Amniotic epithelial cell (primary cell): ENCODE measurements at places on chromosomes 4 and X.

DNA sequence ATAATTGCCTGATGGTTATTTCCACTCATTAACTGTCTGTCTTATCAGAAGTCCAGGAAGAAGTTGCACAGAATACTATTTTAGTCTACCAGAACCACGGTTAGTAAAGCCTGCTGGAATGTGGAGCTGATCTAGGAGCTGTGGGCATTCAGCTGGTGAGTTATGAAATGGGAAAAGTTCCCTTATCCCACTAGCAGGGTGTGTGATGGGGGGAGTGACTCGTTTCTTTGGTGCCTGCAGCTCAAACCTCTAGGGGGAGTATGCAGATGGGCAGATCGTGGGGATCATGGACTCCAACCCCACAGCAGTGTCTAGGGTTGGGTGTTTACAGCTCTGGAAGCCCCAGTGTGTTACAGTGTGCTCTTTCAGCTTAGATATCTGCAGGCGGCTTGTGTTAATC lies 305.7 kb upstream of the BOD1L1 start:
- DNase-seq = peak; percentile 96

DNA sequence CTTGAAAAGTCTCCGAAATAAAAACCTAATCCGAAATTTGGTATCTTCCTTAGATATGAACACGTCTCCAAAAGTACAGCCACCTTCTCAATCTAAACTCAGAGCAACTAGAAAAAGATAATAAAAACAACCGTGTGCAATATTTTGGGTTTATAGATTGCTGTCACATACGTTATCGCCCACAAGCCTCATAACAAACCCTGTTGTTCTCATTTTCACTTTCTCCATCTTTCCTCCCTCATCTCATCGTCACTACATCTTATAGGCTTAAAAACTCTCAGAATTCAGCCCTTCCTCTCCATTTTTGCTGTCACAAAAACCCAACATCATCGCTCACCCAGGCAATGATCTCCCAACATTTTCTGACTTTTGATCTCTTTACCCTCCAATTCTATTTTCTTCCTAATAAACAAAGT lies 448 bp upstream of the SCFD2 start:
- DNase-seq = no peak

- DNase-seq = no peak
Observed at GRCh38 chr4:112332398-112332797, 35.2 kb downstream of the ALPK1 start.

GRCh38 chr4:140851032-140851636 lies 94.9 kb upstream of the TBC1D9 start:
- DNase-seq = peak; percentile 47

DNA sequence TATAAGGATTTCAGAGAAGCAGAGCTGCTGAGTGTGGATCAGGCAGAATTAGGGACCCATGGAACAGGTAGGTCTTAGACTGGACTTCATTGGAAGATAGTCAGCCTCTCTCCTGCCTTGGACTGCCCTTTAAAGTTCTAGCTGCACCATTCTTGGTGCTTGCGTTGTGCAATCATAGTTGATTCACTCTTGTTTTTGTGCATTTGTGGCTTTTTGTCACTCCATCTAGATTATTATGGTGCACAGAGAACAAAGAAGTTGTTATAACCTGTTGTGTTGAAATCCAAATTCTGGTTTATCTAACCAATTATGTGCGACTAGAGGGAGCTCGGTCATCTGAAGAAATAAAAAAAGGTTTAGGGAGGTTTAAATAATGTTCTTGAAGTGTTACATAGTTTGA lies 59.3 kb downstream of the JADE1 start:
- DNase-seq = peak; percentile 92

DNA sequence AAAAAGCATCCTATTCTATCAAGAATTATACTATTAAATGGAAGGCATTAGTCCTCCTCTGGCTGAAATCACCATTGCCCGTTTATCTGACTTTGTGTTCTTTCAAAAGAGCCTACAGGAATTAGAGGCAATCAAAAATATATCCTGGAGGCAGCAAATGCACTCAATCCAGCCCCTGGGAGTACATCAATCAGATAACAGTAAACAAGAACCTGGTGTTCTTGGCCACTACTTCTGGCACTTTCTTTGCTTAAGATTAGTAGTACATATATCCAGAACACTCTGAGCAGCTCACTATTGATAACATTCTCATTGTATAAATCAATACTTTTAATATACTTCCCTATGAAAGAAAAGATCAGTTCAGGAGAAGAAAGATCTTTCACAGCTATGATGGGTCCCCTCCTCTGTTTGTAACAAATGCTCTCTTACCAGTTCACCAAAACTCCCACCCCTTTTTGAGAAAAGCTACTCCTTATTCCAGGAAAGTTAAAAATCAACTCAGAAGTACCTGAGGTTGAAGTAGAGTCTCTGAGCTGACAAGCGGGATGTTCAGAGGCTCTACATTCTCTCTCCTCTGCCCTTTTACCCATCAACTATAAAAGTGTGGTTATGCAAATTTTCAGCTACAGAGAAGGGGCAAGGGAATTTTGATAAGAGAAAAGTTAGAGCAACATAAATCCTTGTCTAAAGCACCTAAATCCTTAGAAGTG lies 176.0 kb downstream of the COX18 start:
- DNase-seq = peak; percentile 68

GRCh38 chr4:171639540-171639939 lies 173.7 kb upstream of the GALNTL6 start:
- no peak for DNase-seq

GRCh38 chr4:121773883-121774282 lies 8.9 kb upstream of the SMIM43 start:
- no peak for DNase-seq

DNA sequence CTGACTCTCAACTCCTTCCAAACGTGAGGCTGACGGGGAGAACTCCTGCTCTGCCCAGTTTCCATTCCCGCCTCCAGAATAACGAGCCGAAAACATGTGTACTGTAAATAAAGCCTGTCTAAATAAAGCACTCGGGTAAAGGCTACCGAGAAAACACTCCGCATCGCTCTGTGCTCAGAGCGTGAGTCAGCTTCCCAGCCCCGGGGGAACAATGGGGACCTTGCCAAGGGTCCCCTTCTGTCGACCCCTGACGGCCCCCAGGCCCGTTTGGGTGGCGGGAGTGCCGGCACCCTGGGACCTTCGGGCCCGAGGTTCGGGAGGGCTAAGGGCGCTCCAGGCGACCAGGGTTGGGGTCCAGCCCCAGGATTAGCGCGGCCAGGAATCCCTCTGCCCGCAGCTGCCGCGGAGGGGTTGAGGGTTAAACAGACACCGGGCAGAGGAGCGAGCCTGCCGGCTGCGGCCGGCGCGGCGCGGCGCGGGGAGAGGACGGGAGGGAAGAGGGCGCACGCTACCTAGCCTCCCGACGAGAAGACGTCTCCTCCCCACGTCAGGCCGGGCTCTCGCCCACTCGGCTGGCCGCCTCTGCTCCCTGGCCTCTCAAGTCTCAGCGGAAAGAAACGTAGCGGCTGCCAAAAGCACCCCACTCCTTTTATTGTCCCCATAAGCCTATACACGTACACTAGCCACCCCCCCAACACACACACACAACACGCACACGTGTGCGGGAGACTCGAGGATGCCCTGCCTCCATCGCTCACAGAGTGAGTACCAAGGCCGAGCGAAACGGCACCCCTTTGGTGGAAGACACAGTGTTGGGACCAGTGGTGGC lies 85.5 kb downstream of the BCOR start:
- DNase-seq = peak; percentile 63

DNA sequence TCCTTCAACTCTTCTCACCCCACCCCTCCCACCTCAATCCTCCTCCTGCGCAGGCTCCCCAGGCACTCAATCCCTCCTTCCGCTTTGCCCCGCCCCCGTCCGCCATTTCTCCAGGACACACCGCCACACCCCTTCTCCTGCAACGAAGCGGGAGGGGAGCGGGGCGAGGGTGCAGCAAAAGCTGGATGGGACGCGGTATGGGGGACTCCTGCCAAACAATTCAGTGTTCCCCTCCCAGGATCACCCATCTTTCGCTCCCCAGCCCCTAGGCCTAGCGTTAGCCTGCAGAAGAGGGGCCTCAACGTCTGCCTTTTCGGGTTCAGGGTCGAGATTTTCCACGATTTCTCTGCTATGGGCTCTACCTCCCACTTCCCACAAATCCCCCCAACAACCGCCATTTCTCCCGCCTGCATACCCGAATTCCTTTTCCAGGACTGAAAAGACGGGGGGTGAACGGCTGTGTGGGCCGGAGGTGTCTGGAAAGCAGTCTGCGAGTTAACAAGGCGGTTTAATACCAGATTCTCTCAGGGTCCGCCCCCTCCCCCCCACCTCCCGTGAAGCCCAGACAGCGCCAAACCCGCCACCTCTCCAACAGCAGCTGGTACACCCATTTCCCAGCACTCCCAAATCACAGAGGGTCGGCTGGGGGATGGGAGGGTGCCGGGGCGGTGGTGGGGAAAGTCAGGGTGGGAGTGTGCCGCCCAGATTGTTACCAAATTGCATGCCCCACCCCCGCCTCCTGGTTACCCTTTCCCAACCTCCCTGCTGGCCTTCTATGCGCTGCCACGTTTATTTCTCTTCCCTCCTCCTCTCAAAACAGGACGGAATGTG lies 774 bp downstream of the ARMCX2 start:
- peak; percentile 28 for DNase-seq

- DNase-seq = peak; percentile 87
Observed at GRCh38 chr4:110135523-110135922, 62.9 kb downstream of the ELOVL6 start.

GRCh38 chr4:147136751-147137150 lies 191.1 kb upstream of the TTC29 start:
- no peak for DNase-seq

GRCh38 chr4:173223743-173224142 lies 55.1 kb downstream of the GALNT7 start:
- DNase-seq = no peak

GRCh38 chrX:12921886-12922598 lies 15.6 kb downstream of the TLR8 start:
- no peak for DNase-seq

- DNase-seq = peak; percentile 50
Observed at GRCh38 chrX:43557792-43558191, 98.3 kb upstream of the MAOA start.

DNA sequence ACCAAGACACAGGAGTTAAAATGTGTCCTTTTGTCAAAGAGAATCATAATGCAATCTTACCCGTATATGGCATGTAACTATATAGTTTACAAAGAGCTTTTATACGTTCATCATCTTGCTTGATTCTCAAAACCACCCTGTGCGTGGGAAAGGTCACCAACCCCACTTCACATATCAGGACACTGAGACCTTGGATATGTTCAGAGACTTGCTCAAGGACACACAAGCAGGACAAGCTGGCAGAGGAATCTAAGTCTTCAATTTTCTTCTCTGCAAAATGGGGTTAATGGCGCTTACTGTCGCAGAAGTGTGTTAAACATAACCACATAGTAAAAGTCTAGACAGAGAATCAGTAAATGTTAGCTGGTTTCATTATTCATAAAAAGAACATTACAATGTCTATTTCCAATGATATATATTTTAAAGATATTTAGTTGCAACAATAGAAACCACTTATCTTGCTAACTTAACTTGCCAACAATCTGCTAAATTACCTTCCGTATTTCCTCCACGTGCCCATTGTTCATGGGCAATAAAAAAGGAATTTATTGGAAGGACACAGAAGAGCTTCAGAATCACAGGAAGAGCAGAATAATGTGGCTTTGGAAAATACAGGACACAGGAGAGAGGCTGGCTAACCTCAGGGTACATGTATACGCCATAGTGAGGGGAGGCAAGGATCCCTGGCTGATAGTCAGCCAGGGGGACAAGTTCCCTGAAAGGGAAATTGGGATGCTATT lies 64.6 kb upstream of the TAPT1 start:
- DNase-seq = no peak

GRCh38 chrX:3639236-3639635 lies 74.2 kb downstream of the PRKX start:
- no peak for DNase-seq

DNA sequence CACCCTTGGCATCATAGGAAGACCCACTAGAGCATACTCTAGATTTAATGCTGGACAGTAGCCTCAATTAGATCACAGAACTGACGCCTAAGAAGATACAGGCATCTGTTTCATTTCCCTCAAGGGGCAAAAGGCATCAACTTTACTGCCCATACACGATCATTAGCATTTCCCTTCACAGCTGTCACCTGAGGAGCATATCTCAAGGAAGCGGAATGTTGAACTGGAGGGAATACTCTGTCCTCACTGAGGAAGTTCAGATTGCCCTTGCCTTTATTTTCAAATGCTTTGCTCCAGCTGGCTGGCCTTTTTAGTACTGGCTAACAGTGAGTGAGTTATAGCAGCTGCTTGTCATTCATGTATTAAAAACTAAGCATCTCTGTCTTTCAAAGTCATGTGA lies 508.4 kb upstream of the GALNT7 start:
- no peak for DNase-seq

DNA sequence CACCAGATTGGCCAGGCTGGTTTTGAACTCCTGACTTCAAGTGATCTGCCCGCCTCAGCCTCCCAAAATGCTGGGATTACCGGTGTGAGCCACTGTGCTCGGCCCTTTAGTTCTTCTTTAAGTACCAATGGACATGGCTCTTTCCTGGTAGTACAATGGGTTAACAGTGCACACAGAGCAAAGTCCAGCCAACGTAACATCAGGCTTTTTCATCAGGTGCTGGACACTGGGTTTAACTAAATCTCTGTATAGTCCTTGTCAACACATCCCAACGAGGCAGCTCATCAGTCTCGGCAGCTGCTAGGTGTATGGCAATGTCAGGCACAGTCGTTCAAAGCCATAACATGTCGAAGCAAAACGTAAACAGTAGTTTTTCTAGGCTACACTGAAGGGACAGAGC lies 93.8 kb downstream of the HDAC8 start:
- no peak for DNase-seq

- DNase-seq = peak; percentile 14
Observed at GRCh38 chrX:68732906-68733493, 85.5 kb downstream of the STARD8 start.

GRCh38 chr4:105641845-105642244 lies 66.6 kb downstream of the INTS12 start:
- DNase-seq = no peak

DNA sequence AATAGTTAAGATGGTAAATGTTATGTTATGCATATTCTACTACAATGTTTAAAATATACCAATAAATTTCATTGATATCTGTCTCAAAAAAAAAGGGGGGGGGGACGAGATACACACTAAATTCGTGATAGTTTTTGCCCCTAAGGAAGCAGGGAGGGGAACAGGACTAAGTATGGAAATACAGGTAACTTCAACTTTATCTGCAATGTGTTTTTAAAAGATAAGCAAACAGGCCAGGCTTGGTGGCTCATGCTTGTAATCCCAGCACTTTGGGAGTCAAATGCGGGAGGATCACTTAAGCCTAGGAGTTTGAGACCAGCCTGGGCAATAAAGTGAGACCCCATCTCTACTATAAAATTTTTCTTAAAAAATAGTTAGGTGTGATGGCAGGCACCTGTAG lies 13.4 kb upstream of the CLOCK start:
- no peak for DNase-seq

GRCh38 chr4:67658302-67658701 lies 42.7 kb downstream of the UBA6 start:
- DNase-seq = no peak

GRCh38 chr4:14583331-14583730 lies 418.9 kb upstream of the CPEB2 start:
- DNase-seq = no peak

GRCh38 chr4:150127757-150128156 lies 49.5 kb downstream of the DCLK2 start:
- no peak for DNase-seq
